ENCODE measurements at places on chromosomes 2 and 18.

- no peak for DNase-seq
Measured at GRCh38 chr2:51231071-51231470, 199.1 kb upstream of the NRXN1 start.

- no peak for DNase-seq
Measured at GRCh38 chr2:118032169-118033013, 18.5 kb upstream of the CCDC93 start.

- no peak for DNase-seq
Measured at GRCh38 chr2:28252311-28252710, 140.3 kb upstream of the FOSL2 start.

GRCh38 chr2:222739939-222740338 lies 68.5 kb downstream of the MOGAT1 start:
- DNase-seq: no peak

GRCh38 chr2:211248841-211249240 lies 692.4 kb downstream of the CPS1 start:
- no peak for DNase-seq

- DNase-seq: no peak
Measured at GRCh38 chr2:38723173-38723572, 28.0 kb downstream of the SRSF7 start.

DNA sequence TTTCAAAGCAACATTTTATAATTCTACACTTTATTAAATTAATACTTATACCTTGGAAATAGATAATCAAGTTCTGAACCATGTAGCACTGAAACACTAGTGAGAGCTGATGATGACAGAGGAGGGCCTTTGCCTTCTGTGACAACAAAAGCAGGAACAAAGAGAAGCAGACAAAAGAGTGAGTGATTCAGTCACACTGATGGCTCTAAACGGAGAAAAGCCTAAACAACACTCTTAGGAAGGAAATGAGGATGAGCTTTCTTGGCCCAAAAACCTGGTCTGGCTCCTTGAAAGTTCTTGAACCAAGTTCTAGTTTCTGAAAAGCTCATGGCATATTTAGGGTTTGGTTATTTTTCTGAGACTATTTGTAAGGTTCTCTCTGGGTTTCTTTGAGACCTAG lies 271.9 kb downstream of the DPP10 start:
- DNase-seq: no peak

DNA sequence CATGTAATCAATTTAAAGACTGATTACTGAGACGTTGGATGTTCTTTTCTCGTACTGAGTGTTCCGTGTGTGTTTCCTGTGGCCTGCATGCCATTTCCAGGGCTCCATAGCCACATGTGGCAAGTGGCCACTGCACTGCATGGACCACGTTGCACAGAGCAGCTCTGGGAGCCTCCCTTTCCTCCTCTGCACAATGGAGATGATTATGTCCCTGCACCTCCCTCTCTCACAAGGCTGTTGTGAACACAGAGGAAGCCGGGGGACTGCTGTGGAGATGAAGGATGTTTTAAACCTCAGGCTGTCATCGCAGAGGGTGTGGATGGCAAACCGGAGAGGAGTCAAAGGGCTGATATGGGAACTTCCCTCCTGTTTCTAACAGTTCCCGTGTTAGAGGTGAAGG lies 87.7 kb downstream of the TGOLN2 start:
- DNase-seq: no peak

DNA sequence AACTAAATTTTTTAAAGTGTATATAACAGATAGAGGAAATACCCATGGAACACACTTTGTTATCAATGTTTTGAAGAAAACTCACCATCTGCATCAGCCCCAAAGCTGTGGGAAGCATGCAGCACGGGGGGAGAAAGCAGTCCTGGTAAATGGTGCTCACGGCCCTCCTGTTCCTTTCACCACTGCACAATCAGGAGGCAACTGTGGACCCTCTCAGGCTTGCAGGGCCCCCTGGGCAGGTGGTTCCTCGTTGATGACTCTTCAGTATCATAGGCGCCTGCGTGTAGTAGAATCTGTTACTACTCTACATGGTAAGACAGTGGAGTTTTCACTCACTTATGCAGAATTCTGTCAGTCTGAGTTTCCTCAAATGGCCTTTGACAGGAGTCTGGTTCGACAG lies 4.9 kb upstream of the CNDP1 start:
- no peak for DNase-seq

DNA sequence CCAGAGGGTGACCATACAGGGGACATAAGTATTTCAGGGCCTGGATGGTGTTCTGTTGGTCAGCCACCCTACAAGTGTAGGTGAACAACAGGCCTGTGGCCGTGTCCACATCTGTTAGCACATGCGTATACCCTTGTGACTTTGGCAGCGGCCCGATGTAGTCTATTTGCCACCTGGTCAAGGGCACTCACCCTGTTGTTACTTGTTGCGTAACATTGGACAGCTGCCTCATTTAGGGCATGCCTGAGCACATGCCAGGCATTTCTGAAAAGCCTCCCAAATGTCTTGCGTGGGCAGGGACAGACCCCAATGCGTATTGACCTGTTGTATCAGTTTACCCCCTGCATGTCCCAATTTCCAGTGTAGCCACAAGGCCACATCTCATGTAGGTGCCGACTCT lies 235.0 kb downstream of the MBD5 start:
- DNase-seq: no peak

DNA sequence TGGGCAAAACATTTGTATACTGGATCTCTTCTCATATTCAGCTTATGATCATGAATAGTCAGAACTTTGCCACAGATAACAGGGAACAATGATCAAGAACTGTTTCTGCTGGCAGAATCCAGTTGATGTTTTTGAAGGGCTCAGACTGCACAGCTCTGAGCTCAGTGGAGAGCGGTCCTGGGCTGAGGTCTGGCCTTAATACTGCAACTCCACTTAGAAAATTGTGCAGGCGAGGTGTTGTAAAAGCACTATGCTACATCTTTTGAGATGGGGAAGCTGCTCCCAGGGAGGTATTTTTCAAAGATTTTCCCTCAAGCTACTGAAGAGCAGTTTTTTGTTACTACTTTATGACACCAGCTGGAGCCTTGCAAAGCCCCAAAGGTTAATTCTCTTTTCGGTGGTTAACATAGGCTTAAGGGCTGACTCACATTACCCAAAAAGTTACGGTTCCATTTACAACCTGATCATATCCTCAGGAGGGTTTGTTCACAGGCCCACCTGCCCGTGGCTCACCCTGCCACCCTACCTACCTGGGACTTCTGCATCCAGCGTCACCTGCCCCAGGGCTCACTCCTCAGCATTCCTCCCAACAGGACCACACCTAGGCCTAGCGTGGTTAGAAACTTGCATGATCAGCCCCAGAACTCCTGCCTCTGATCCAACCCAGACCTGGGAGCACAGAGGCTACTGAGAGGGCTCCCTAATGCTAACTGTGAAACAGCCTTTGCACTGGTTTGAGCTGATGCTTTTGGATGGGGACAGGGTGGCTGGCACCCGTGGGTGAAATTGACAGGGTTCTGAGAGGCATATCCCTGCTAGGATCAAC lies 114.4 kb downstream of the NCK2 start:
- no peak for DNase-seq

GRCh38 chr2:233803292-233803911 lies 25.3 kb downstream of the MROH2A start:
- DNase-seq: no peak

- DNase-seq: no peak
Measured at GRCh38 chr2:95007822-95008221, 17.7 kb upstream of the MAL start.

GRCh38 chr18:2515171-2515787 lies 56.0 kb downstream of the METTL4 start:
- DNase-seq: no peak

- no peak for DNase-seq
Measured at GRCh38 chr18:24727685-24728084, 267.2 kb downstream of the HRH4 start.

Data from stimulated activated CD4-positive, alpha-beta T cell treated with anti-CD3 and anti-CD28 coated beads, TNF-alpha, amount 100 ng/mL, for 1 hour (primary cell).